ENCODE measurements at places on chromosomes 16 and 17.
A peak's percentile ranks its signal among the peaks of the same experiment; 100 is the strongest.

DNA sequence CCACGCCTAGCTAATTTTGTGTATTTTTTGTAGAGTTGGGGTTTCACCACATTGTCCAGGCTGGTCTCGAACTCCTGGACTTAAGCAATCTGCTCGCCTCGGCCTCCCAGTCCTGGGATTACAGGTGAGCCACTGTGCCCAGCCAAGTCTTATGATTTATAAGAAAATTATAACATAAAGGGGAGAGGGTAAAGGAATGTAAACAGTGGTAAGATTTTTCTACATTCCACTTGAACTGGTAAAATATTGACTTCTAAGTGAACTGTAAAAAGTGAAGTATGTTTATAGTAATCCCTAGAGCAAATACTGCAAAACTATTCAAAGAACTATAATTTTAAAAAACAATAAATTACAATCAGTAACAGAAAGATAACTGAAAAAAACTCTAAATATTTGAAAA lies 33.5 kb downstream of the C16orf87 start:
- DNase-seq = no peak

DNA sequence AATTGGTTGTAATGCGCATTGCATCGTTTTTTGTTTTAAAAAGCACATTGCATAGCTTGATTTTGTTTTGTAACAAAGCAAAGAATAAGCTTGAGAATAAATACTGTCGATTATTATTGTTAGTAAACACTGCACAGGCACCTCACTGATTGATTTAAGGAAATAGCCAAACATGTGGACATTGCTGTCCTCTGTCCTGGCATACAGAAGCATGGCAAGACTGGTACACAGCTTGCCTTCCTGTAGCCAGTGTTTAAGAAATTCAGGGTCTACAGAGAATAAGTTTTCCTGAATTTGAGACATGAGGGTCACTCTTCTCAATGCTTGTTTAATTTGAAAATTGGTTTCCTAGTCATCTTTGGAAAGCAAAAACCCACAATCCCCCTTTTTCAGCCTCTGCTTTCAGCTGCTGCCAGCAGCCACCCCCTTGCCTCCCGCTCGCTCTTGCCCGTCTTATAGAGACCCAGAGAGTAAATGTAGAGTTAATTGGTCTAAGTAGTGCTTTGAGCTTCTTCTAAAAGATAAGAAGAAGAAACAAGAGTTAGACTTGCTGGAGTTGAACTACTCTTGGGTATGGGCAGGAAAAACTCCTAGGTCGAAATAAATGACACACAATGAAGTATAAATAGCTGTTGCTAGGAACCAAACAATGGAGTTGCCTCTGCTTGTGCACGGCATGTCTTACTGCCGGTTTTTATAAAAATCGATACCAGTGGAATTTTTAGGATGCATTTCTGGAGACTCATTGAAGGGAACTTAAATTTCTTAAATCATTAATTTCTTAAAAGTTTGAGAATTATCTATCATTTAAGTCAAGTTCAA lies 116.6 kb downstream of the MRTFB start:
- DNase-seq = no peak

- no peak for DNase-seq
Measured at GRCh38 chr16:19935694-19936093, 51.0 kb upstream of the GPRC5B start.

DNA sequence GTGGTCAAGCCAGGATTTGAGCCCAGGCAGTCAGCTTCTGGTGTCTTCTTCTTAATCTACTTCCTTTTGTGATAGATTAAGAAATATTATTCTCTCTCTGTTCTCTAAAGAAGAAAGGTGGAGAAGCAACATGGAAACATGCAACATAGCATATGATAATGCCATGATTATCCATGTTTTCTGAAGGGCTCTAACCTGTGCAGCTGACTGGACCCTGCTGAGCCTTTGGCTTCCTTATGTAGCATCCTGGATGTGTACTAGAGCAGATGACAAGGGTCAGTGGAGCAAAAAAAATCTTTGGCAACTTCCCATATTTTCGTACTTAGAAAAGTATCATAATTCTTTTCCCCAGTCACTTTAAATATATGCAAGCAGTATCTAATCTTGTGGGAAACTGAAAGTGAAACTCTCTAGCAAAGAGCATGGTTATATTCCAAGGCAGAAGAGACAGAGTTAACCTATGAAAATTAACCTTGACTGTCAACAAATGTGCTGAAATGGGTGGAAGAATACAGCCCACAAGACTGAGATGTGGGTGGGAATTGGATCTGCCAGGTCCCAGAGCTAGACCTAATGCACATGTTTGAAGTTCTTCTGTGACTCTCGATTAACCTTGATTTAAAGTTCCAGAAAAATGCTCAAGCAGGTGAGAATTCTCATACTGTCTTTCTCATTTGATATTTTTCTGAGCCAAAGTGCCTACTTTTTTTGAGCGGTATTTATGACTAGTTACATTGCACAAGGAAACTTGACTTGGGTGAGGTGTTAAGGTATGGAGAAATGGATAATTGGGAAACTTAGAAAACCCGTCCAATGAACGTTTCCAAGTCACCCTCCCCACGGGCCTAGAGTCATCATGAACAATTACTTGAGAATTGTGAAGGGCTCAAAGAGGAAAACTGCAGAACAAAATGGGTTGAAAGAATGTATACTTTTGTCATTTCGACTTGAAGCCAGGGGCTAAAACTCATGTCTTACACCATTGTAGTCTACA lies 248.6 kb downstream of the FTO start:
- DNase-seq = no peak

DNA sequence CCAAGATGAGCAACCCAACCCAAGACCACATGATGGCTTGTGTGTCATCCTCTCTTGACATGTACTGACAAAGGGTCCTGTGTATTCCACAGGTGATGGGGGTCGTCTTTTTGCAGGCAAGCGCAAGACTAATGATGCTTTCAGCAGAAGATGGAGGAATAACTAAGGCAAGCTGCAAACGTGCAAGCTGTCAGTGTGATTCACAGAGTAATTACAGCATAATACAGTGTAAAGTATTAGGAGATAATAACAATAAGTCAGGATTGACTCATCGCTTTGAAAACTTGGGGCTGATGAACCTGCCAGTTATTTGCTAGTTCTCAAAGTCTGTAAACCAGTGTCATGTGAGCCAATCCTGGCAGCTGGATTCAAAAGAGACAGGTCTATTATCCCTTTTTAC lies 41.6 kb upstream of the ASIC2 start:
- DNase-seq = no peak

- no peak for DNase-seq
Measured at GRCh38 chr17:49106321-49107210, 26.0 kb upstream of the B4GALNT2 start.

GRCh38 chr17:26792486-26792885 lies 501.4 kb upstream of the WSB1 start:
- no peak for DNase-seq

GRCh38 chr16:6888531-6888930 lies 444.1 kb upstream of the RBFOX1 start:
- DNase-seq = no peak

- no peak for DNase-seq
Measured at GRCh38 chr16:82755570-82756282, 129.0 kb downstream of the CDH13 start.

GRCh38 chr16:65895906-65896305 lies 470.6 kb upstream of the CDH5 start:
- no peak for DNase-seq

- DNase-seq = no peak
Measured at GRCh38 chr16:4548124-4548523, 8.0 kb upstream of the C16orf96 start.

GRCh38 chr17:33121756-33122155 lies 130.1 kb downstream of the SPACA3 start:
- peak; percentile 1 for DNase-seq

DNA sequence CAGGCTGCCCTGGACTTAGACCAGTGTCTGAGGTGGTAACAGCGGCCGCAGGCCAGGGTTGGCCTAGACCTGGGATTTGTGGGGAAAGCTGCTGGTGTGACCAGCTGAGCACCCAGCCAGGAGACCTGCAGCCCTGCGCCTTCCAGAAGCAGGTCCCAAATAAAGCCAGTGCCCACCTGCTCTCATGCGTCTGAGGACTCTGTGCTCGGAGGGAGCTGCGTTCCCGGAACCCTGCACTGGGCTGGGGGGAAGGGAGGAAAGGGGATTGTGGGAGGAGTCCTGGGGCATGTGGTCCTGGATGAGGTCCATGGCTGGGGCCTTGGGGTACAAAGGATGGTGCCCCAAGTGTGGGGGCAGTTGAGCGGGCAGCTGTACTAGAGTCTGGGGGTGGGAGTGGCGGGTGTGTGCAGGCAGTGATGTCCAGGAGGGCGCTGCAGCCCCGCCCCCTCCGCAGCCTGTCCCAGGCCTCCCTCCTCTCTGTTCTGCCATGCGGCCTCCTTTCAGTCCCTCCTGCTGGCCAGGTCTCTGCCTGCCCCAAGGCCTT lies 1.8 kb upstream of the NECAB2 start:
- no peak for DNase-seq

- no peak for DNase-seq
Measured at GRCh38 chr17:32152130-32152529, 9.8 kb downstream of the RHOT1 start.

GRCh38 chr17:47815106-47815918 lies 6.3 kb downstream of the OSBPL7 start:
- no peak for DNase-seq

GRCh38 chr16:66223176-66223780 lies 143.2 kb upstream of the CDH5 start:
- no peak for DNase-seq

DNA sequence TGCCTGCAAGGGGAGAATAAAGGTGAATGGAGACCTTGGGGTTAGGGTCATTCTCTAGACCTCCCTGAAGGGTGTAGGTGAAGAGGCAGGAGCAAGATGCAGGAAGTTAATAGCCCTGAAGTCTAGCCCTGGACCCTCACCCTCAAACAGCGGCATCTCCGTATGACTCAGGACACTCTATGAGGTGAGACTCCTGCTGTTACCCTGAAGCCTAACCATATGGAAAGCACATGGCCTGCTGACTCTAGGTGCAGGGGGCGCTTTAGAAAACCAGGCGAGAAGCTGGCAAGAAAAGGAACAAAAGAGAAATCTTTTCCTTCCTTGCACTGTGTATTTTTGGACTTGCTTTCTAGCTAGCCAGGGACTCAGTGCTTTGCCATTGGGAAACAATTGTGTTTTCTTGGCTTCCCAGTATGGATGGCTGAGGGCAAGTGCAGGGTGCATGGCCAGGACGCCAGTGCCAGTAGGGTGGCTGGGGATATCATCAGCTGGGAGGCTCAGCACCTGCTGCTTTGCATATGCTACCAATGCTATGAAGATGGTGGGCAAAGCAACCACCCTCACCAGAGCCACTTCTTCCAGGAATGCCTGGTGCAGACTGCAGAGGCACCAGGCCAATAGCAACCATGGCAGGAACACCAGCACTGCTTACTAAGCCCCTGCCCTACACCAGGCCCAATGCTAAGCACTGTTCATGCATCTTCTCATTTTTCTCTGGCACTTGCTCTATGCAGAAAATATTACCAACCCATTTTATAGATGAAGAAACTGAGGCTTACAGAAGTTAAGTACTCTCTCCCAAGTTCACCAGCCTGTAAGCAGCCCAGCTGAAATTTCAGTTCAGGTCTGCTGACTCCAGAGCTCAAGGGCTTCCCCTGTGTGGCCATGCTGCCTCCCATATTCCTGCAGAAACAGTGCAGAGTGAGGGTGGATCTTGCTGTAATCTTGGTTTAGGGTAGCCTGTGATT lies 425.1 kb downstream of the SLC39A11 start:
- DNase-seq = no peak

DNA sequence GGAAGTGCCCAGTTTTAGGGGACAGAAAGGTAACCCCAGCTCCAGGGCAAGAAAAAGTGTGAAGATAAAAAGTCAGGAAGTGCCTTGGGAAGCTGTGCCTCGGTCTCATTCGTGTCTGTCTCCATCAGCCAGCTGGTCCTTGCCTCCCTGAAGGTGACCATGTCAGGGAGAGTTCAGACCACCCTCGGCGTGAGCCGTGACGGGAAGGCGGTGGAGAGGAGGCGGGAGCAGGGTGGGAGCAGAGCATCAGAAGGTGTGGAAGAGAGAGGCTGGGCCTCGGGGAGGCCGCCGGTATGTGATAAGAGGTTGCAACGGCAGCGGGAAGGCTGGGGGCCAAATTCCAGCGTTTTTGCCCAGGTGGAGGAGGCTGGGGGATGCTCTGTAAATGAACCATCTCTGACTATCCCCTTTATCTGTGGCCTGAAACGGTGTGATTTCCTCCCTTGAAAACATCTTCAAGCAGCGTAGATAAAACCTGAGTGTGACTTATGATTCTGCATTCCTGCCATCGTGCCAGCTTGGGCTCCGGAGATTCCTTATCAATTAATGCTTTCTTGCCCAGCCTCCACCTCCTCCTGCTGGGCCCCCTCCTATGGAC lies 251.8 kb downstream of the IRF8 start:
- no peak for DNase-seq

DNA sequence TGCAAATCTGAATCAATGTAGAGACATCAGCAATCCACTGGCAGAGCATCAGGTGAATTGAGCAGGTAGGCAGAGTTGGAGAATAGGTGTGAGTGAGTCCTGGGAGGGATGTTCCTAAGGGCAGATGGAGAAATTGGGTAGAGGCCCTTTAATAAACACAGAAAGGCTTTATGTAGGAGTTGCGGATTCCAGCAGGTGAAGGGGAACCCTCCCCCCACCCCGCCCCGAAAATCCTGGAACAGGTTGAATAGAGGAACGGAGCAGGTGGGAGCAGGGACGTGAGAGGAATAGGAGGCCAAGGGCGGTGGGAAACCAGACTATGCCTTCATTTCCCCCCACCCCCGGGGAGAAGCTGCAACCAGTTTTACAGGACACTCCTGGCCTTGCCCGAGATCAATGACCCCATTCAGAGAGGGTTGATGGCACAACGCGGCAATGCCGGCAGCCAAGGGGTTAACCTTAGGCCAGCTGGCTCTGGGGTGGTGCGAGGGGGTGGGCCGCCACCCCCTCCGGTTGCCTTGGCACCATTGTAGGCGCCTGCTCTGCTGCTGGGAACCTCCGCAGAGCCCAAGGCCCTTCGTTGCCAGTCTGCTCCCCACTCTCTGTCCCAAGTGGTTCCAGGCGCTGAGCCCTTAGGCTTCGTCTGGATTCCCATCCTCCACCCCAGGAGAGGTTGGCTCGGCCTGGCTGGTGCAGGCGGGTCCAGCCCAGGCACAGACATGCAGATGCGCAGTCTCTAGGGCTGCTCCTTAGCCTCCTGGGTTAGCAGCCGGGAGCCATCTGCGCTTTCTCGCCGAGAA lies 814 bp upstream of the RUNDC3A start:
- no peak for DNase-seq

GRCh38 chr17:75777296-75777922 lies 7.2 kb upstream of the UNK start:
- DNase-seq = no peak

DNA sequence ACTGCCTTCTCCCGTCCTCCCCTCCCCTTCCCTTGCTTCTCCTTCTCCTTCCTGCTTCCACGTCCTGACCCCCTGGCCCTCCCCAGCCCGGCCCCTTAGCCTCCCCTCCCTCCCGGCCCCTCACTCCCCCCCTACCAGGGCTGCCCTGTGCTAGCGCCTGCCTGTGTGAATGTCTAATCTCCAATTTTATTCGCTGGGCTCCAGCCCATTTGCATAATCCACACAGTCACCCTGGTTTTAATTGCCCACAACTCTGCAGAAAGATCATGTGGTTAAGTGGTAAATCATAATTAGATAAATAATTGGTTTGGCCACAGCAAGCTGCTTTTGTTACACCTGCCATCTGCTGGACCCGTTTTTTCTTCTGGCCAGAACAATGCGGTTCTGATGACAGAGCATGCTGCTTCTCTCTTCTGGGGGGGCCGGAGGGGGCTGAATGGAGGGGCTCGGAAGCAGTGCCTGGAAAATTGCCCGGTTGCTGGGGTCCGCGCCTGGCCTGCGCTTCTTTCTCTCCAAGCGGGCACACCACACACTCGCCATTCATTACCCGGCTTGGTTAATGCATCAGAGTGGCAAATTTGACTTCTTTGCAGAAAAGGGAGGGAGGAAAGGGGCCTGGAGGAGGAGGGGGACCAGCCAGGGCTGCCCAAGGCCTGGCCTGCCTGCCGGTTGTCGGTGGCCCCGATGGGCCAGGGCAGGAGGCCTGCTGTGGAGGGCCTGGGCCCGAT lies 19.5 kb upstream of the GSE1 start:
- no peak for DNase-seq
